ENCODE measurements at places on chromosomes 6 and 20.

- no peak for DNase-seq
Observed at GRCh38 chr20:55271371-55271770, 733.9 kb downstream of the CBLN4 start.

DNA sequence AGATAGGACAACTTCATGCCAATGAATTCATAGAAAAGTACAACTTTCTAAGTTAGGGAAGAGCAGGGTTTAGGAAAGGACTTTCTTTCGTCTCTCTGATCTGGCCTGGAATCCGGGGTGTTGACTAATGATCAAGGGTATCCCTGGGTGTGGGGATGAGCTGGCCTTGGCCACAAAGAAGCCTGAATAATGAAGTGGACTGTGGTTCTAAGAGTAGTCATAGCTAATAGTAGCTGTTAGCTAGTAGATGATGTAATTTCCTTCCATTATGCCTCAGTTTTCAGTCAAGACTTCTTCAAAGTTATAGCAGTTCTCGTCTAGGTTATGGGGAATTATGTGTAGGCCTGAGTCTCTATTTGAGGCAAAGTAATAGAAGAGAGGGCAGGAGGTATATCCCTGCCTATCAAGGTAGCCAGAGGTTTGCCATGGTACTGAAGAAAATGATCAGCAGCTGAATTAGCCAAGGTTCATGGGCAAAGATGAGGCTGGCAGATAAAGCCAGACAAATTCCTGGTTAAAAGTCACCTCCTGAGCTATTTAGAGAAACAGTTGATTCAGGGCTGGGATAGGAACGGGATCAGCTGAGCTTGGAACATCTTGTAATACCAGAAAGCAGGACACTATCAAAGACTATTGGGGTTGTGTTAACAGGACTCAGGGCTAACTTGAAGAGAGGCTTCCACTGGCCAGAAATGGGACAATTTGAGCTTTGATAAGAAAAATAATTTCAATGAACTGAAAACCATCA lies 18.7 kb upstream of the TRPC4AP start:
- no peak for DNase-seq

DNA sequence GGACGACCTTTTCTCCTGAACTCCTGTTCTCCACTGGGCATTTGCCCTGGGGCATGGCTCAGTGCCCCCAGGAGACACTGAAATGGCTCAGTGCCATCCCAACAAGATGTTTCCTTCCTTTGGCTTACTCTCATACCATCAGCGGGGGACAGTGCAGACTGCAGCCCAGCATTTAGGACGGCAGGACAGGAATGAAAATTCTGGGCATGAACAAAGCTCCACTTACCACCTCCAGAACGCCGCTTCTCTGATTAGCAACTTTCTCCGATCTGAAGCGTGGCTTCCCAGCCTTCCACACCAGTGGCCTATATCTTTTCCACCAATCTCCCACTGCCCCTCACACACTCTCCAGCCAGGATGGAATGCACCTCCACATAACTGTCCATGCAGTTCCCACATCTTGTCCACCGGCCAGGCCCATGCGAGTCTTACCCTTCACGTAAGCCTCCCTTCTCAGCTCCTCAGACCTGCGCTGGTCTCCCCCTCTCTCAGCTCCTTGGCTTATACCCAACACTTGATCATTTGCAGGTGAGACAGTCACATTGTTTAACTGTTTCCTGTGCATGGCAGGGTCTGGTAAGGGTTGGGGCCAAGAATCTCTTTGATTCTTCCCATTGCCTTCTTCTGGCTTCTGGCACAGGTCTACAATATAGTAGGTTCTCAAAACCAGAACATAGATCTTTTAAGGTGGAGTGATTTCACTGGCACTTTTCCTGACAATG lies 114.5 kb downstream of the FYN start:
- no peak for DNase-seq

GRCh38 chr6:119132261-119132981 lies 54.0 kb upstream of the FAM184A start:
- DNase-seq: no peak

- no peak for DNase-seq
Observed at GRCh38 chr20:50323777-50324775, 133.4 kb downstream of the CEBPB start.

DNA sequence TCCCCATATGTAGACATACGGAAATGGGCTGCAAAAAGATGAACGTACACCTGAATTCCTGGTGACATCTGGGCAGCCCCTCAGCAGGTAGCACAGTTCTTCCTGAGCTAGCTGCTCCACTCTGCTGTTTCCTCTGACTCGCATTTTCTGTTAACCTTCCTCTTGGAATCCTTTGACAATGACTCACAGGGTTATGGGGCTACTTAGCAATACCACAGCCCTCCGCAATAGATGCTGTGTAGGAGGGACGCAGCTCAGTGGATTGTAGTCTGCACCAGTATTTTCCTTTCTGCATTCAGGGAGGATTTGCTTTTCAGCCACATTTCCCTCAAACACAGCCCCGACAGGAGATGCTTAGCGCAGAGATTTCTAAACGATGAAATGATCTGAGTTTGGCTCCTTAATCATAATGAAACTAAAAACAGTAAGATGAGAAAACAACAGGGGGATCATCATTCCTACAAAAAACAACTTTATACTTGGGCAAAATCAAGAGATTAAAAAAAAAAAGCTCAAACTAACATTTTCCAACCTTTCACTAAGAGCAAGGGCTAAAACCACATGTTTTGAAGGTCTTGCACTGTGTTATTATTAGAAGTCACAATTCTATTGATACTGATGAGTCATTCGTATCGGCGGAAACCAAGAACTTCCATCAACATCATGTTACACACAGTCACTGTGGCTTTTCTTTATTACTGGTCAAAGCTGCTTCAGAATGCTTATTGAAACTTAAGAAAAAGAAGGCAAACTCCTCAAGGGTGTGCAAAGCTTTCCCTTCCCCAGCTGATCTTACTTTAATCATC lies 12.2 kb downstream of the BACH2 start:
- DNase-seq: no peak

Measured in NCI-H1694 treated with DMSO at 0.1 percent for 48 hours (cell line).